ENCODE measurements at places on chromosomes 3 and 15.

GRCh38 chr3:26246901-26247300, 375.7 kb upstream of the LRRC3B start:
- no peak for DNase-seq

- DNase-seq, result peak; percentile 80
Observed at GRCh38 chr3:127159543-127159942, 33.4 kb upstream of the PRR23E start.

DNA sequence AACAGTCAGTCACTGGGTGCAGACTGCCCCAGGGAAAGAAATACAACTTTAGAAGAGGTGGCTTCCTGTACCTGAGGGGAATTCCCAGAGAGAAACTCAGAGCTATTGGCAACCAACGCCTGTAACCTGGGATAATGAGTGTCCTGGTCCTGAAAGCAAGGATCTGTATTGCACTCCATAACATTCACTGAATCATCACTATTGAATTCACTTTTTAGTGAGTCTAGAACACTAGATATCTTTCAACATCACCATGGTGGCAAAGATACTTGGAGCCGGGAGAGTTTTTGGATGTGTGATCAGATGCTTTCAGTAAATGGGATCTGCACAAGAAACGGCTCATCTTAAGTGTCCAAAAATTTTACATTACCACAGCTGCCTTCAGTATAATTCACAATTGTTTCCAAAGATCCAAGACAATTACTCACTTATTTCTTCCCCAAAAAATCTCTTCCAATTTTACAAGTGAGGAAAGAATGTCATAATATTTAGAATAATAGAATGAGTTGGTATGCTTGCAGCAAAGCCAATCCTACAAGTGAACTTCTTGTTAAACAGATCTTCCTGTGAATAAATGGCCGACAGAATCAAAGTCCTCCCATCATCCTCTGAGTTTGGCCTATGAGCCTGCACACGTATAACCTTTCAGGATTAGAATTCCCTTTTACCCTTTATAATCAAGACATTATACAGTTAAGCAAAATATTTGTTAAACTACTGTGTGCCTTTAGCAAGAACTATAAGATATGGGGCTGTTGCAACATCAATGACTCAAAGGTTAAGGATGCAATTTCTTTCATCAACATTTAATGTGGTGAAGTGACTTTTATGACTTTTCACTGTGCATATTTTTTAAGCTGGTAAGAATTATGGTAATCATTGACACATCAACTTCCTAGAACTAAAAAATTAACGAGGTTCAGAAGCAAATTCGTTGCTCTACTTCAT, 243.3 kb upstream of the COL8A1 start:
- DNase-seq, result no peak

DNA sequence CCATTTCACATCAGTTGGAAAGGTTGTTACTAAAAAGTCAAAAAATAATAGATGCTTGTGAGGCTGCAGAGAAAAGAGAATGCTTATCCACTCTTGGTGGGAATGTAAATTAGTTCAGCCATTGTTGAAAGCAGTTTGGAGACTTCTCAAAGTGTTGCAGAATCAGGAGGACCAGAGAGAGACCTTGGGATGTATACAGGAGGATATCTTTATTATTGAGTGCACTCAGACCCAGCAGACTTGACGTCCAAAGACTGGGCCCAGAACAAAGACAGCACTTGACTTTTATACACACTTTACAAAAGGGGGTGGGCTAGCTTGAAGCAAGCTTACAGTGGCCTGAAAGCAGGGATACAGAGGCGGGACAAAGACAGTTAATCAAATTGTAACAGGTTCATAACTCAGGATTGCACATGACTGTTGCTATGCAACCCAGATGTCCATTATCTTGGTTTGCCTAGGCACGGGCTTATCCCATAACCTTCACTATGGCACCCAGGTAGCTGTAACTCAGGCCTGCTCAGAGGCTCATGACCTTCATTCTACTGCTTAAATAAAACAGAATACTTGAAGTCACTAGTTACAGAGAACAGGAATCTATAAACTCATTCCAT, 127.7 kb downstream of the SPATA16 start:
- DNase-seq, result no peak

GRCh38 chr3:128413003-128413370, 53.7 kb downstream of the DNAJB8 start:
- DNase-seq, result no peak

DNA sequence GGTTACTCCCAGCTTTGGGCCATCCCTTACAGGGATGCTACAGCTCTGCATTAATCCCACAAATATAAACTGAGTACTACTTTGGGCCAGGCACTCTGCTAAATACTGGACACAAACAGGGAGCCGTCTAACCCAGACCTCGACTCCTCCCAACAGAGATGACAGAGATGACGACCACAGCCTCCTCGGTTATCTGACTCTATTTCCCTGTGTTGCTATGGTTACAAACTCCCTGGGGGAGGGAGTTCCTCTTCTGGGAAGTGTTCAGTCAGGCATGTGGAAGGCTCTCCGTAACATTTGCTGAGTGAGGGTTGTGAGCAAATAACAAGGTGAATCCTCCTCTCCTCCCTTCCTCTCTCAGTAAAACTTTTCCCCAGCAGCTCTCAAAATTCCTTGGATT, 6.7 kb upstream of the CMTM7 start:
- no peak for DNase-seq

- no peak for DNase-seq
Observed at GRCh38 chr15:70056091-70056680, 41.5 kb downstream of the TLE3 start.

DNA sequence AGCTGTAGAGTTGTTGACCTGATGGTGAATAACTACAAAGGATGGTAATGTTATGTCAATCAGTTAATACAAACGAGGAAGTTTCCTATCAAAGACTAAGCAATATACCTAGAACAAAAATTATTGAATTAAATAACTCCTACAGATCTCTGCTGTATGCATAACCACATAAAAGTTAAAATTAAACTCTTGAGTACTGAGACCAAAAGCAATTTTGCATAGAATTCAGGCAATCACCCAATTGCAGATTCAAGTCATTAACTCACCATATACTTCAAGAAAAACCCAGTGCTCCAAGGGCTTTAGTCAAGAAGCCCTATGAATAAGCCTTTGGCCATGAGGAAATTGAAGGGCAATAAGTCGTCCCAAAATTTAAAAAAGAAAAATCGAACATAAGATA, 518.8 kb downstream of the MECOM start:
- DNase-seq, result no peak

DNA sequence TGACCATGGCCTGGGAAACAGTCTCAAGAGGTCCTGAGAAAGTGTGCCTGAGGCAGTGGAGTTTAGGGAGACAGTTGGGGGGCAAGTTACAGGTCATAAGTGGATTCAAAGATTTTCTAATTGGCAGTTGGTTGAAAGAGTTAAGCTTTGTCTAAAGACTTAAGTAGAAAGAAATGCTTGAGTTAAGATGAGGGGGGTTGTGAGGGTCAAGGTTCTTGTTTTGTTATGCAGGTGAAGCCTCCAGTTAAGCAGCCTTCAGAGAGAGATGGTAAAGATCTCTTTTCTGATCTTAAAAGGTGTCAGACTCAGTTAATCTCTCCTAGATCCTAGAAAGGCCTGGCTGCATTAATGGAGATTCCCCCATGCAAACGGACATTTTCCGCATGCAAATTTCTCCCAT, 356.3 kb upstream of the C2CD4B start:
- no peak for DNase-seq

GRCh38 chr3:126316031-126316461, 41.2 kb downstream of the KLF15 start:
- no peak for DNase-seq

DNA sequence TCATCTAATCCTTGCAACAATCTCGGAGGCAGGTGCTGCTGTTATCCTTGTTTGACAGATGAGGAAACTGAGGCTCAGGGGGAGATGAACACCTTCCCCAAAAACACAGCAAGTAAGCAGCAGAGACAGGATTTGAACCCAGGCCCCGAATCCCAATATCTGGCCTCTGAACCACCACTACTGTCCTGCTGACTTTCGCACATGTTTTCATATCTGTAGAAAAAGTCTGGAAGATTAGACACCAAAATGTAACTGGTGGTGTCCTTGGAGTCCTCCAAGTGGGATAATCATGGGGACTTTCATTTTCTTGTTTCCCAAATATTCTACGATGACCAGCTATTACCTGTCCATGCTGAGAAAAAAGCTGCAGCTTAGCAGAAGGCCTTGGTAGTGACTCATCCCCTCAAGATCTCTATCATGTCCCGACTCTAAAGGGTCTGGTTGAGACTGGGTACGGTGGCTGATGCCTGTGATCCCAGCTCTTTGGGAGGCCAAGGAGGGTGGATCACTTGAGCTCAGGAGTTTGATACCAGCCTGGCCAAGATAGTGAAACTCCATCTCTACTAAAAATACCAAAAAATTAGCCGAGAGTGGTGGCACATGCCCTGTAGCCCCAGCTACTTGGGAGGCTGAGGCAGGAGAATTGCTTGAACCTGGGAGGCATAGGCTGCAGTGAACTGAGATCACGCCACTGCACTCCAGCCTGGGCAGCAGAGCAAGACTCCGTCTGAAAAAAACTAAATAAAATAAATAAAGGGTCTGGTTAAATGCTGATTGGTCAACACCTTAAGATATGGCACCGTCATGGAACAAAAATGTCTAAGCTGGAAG, 8.6 kb downstream of the IRAK2 start:
- no peak for DNase-seq

GRCh38 chr15:91881569-91882297, 28.2 kb downstream of the SLCO3A1 start:
- DNase-seq, result no peak

GRCh38 chr3:126472277-126473006, 3.2 kb downstream of the ZXDC start:
- DNase-seq, result peak; percentile 20

- DNase-seq, result no peak
Observed at GRCh38 chr15:85871545-85871944, 76.8 kb upstream of the KLHL25 start.

DNA sequence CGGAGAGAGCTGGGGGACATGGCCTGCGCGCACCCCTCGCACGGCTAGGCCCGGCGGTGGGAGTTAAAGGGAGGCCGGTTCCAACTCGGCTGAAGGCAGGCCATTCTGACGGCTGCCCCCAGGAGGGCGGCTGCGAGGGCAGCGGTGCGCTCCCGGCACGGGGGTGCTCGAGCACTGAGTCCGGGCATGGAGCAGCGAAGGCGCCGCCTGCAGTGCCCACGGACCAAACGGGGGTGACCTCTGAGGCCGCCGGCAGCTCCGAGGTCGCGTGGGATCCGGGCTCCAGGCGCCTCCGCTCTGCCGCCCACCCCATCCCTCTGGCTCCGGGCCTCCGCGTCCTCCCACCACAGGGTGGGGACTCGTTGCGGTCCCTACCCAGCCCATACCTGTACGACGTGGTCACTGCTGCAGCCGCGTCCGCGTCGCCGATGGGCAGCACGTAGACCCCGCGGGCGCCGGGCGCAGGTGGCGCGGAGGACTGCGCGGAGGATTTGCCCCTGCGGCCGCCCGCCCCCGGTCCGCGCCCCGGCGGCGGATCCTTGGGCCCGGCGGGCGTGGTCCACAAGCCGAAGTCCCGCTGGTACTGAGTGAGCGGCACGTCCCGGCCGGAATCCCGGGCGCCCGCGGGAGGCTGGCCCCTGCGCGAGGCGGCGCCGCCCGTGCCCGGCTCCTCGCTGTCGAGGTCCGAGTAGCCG, 469 bp downstream of the MAP6D1 start:
- no peak for DNase-seq

DNA sequence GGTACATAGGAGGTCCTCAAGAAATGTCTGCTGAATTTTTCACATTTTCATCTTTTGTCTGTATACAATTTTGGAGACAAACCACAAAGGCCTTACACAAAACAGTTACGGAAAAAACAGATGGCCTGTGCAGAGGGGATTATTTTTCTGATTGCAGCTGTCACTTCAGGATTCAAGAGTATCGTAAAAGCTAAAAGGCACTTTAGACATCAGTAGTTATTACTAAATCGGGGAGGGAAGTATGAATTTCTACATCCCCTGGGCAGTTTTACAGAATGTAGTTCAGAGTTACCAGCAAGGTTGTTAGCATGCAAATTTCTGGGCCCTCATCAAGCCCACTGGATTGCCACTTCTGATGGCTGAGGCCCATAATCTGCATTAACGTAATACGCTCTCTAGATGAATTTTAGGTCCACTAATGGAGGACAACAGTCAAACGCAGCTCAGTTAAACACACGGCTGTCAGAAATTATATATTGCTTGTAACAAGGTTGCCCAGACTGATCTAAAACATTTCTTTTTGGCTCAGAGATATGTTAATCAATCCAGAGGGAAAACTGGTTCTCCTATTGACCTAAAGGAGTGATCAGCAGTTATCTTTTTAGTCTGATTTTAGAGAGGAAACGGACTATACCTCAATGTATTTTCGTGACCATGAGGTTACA, 1.1 kb downstream of the RIOX2 start:
- no peak for DNase-seq

DNA sequence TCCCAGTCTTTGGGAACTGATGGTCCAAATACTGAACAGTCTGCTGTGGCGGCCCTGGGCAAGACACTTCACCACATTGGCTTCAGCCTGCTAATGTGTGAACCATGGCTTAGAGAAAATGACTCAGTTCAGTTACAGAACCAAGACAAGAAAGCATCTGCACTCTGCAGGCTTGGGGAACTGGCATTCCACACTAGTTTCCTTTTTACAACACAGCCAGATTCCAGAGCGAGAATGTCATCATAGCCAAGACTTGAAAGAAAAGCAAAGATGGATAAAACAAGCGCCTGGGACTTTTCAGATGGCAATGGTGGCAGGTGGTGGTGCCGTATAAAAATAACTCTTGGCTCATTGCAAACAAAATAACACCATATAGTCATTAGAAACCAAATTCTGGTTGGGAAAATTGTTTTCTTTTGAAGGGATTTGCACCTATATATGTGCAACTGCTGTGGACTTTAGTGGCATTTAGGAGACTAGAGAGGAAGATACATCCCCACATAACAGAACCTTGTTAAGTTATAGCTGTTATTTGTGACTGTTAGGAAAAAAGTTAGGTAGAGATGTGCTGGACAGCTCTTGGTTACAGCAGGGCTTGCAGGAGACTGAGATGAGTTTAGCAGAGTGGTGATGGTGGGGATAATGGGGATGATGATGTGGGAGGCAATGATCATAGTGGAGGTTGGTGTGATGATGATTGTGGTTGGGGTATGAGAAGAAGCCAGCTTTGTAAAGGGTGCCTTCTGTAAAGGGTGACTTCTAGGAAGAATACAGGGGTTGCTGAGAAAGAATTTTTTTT, 273.6 kb downstream of the THRB start:
- DNase-seq, result no peak

DNA sequence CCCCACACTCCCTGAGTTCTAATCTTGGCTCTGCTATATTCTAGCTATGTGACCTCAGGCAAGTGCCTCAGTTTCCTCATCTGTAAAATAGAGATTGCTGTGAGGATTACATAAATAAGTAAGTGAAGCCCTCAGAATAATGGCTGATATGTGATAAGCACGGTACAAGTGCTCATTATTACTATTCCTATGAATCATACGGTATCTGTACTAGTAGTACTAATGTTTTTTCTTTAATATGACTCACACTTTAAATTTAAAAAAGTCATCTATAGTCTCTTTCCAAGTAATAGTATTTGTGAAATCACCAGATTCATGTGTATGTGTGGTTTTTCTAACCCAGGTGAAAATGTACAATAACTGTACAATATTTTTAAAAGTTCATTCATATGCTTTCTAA, 58.7 kb downstream of the CLDN11 start:
- no peak for DNase-seq

- DNase-seq, result no peak
Observed at GRCh38 chr15:100671858-100672543, 69.6 kb downstream of the ASB7 start.

Data from NCI-H1092 (cell line).